CD4-positive, alpha-beta T cell treated with Interleukin-15 for 1 hour (primary cell): ENCODE measurements at places on chromosomes 12 and 14.

DNA sequence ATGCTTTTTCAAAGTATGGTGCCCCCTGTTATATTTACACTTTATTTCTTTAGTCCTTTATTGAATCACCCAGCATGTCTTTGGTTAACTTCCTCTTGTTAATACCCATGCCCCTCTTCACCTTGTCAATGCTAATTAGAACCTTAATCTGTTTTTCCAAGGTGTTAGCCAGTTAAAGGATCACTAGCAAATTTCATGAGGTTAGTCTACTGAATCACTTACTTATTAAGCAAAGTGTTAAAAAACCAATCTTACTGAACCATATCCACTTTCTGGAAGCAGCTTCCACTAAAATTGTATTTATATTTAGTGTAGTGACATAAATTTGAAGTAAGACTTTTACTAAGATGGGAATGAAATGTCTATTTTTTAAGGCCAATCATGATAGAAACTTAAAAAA is 27.9 kb downstream of the TAOK3 start:
- DNase-seq = no peak

- DNase-seq = no peak
Measured at GRCh38 chr12:123939716-123940626, 32.7 kb downstream of the CCDC92 start.

GRCh38 chr14:61654026-61654425 is 41.3 kb upstream of the HIF1A start:
- DNase-seq = no peak

DNA sequence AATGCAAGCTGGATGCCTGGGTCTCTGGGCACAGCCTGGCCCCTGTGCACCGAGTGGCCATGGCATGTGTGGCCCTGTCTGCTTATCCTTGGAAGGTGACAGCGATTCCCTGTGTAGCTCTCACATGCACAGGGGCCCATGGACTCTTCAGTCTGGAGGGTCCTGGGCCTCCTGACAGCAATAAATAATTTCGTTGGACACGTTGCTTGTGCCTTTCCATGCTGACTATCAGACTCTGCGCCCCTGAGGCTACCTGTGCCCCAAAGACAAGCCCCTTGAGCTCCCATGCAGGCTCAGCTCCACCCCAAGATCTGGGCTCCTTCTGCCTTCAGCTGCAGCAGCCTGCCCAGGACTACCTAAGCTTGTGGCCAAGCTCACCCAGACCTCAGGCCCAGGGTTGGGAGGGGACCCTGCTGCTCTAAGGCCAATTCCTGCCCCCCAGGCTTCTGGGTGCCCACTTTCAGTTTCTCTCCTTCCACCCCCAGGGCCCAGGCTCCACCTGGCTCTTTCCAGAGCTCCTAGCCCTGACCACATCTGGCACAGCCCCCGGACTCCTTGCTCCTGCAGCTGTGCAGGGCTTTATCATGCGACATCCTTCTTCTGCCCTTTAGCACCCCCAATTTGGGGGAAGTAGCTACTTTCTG is 11.8 kb downstream of the SERPINA3 start:
- DNase-seq = no peak

DNA sequence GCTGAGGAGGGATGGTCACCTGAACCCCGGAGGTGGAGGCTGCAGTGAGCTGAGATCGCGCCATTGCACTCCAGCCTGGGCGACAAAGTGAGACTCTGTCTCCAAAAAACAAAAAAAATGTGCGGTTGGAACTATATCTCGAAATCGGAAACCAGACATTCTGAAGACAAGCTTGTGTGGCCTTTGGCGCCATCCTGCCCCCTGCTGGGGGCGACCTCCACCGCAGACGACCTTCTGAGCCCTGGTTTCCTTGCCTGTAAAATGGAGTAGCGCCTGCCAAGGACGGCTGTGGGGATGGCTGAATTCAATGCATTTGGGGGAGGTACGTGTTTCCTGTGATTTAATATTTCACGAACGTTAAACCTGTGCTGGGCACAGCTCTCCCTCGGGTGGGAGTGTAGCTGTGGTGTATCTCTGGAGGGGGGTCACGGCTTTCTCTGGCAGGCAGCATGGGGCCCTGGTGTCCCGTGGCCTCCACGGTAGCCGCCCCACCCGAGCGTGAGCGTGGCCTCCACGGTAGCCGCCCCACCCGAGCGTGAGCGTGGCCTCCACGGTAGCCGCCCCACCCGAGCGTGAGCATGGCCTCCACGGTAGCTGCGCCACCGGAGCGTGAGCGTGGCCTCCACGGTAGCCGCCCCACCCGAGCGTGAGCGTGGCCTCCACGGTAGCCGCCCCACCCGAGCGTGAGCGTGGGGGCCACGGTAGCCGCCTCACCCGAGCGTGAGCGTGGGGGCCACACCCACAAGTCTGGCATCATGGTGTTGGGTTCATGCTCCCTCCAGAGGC is 55.3 kb downstream of the LRCOL1 start:
- DNase-seq = no peak

DNA sequence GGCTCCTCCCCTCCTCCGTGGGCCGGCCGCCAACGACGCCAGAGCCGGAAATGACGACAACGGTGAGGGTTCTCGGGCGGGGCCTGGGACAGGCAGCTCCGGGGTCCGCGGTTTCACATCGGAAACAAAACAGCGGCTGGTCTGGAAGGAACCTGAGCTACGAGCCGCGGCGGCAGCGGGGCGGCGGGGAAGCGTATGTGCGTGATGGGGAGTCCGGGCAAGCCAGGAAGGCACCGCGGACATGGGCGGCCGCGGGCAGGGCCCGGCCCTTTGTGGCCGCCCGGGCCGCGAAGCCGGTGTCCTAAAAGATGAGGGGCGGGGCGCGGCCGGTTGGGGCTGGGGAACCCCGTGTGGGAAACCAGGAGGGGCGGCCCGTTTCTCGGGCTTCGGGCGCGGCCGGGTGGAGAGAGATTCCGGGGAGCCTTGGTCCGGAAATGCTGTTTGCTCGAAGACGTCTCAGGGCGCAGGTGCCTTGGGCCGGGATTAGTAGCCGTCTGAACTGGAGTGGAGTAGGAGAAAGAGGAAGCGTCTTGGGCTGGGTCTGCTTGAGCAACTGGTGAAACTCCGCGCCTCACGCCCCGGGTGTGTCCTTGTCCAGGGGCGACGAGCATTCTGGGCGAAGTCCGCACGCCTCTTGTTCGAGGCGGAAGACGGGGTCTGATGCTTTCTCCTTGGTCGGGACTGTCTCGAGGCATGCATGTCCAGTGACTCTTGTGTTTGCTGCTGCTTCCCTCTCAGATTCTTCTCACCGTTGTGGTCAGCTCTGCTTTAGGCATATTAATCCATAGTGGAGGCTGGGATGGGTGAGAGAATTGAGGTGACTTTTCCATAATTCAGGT is at the start of gene PSEN1:
Gene PSEN1 (plus strand): TSS at position 121 of the 839 bp plus-strand sequence. CDS start 11,513 bp downstream, outside the sequence.
- peak; percentile 97 for DNase-seq

- no peak for DNase-seq
Measured at GRCh38 chr14:81440041-81440440, 39.9 kb upstream of the STON2 start.
